Endothelial cell (in vitro differentiated cells): ENCODE measurements at places on chromosomes 2 and 18. TPM values are rescaled to one million over a fixed set of nuclear protein-coding genes. Genes with fewer than 3 reads are reported as not detected.
A peak's percentile ranks its signal among the peaks of the same experiment; 100 is the strongest.

GRCh38 chr2:96114903-96115581 lies 1.3 kb downstream of the ADRA2B start:
- peaks cover 22% of the 10 kb centered on the region for H3K27me3 ChIP-seq
- no peak overlapping the region for H3K27ac ChIP-seq
- H3K36me3 ChIP-seq, result no peaks in the 10 kb centered on the region
- no peak for DNase-seq

Gene DSG4
- not detected for total RNA-seq

Gene CKAP2L
- total RNA-seq, result 5.5 TPM

DNA sequence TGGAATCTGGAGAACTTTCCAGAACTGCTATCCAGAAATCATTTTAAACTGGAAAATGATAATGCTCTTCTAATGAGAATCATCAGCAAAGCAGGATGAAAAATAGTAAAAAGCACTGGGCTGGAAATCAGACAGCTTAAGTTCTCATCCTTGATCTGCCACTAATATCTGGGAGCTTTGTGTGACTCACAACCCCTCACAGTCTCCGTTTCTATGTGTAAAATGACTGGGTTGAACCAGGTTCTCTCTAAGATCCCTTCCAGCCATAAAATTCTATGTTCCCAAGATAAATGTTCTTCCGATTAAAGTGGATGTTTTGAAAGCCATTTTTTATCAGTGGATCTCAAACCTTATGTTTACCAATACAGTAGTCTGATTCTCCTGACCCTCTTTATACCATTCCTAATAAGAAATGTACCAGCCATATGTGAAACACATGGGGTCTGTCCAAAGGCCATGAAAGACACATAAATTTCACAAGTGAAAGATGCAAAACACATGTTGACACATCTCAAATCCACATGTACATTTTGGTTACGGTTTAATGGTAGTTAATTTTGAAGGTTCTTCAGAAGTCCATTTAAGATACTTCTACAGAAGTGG lies 188.8 kb downstream of the EN1 start:
- H3K36me3 ChIP-seq, result no peaks in the 10 kb centered on the region
- H3K4me1 ChIP-seq, result peaks cover 3% of the 10 kb centered on the region
- DNase-seq, result no peak
- H3K4me3 ChIP-seq, result no peak overlapping the region
- peaks cover 1% of the 10 kb centered on the region for H3K27me3 ChIP-seq

Gene MC5R
- total RNA-seq, result 0.56 TPM

DNA sequence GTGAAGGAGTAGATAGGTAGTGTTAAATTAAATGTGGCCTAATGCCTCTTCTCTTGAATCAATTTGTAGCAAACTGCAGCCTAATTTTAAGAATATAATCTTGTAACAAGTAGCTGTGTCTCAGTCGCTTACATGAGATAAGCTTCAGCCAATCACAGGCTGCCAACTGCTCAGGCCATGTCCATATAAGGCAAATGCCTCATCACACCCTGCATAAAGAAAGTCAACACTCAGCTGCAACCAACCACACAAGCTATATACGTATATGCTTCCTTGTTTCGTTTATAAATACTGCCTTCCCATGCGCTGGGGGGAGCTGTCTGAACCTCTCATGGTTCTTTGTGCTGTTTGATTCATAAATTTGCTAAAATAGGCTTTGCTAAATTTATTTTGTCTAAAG lies 476.3 kb downstream of the TRIB2 start:
- no peaks in the 10 kb centered on the region for H3K4me1 ChIP-seq
- no peaks in the 10 kb centered on the region for H3K36me3 ChIP-seq
- no peak overlapping the region for H3K27ac ChIP-seq
- H3K4me3 ChIP-seq, result no peak overlapping the region
- H3K27me3 ChIP-seq, result no peaks in the 10 kb centered on the region
- DNase-seq, result no peak

DNA sequence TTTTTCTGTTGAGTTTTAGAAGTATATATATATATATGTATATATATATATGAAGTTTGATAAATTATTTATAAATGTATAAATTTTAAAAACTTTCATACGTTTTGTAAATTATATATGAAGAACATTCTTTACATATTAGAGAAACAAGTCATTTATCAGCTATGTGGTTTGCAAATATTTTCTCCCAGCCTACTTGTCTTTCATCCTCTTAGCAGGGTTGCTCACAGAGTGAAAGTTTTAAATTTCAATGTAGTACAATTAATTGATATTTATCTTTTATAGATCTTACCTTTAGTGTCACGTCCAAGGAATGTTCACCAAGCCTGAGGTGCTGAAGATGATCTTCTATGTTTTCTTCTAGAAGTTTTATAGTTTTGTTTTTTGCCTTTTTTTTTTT lies 78.3 kb upstream of the HS6ST1 start:
- no peak for DNase-seq
- H3K27ac ChIP-seq, result no peak overlapping the region
- peaks cover 19% of the 10 kb centered on the region for H3K4me1 ChIP-seq
- H3K4me3 ChIP-seq, result peak overlapping the region; percentile 74

- no peaks in the 10 kb centered on the region for H3K36me3 ChIP-seq
- DNase-seq, result peak; percentile 66
- H3K4me3 ChIP-seq, result no peak overlapping the region
- no peaks in the 10 kb centered on the region for H3K27me3 ChIP-seq
These were observed 30.9 kb upstream of the REEP1 start for GRCh38 chr2:86368161-86368824.

- H3K27ac ChIP-seq, result no peak overlapping the region
- H3K4me3 ChIP-seq, result no peak overlapping the region
- DNase-seq, result no peak
- peaks cover 5% of the 10 kb centered on the region for H3K27me3 ChIP-seq
- no peaks in the 10 kb centered on the region for H3K36me3 ChIP-seq
These were observed 28.4 kb upstream of the LONRF2 start for GRCh38 chr2:100350661-100351185.

- DNase-seq, result no peak
- H3K27me3 ChIP-seq, result no peaks in the 10 kb centered on the region
- no peak overlapping the region for H3K27ac ChIP-seq
These were observed 329.9 kb downstream of the DYSF start for GRCh38 chr2:71783215-71783614.

DNA sequence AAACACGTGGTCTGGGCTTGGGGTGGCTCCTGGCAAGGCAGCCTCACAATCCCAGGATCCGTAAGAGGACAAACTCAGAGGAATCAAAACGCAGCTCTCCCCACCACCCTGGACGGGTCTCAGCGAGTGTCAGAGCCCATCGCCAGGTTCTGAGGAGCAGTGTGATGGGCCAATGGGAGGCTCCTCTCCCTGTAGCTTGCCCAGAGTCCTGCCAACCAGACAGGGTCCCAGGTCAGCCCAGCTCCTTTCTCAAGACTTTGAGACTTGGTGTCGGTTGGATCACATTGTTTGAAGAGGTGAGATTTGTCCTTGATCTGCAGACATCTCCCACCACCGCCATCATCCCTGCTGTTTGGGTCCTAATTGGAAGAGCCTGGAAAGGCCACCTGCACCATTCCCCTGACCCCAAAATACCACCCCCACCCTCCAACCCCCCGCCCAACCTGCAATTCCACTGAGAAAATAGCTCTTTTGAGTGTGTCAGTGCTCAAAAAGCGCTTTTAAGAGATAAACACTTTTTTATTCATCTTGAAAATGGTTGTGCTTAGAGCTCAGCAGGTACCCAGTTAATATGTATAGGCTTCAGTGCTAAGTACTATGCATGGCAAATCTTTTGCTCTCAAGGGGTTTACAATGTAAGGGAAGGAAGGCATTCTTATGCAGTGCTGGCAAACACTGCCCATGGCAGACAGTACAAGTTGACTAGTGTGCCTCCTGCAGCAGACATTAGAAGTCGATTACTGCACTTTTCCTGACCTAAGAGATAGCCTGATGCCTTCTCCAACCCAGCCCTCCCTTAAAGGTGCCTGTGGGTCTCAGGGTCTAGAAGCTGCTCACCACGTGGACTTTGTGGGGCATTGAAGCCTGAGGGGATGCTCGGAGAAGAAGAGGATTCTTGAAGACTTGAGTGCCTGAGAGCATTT lies 50.6 kb downstream of the GLI2 start:
- H3K27me3 ChIP-seq, result peaks cover 13% of the 10 kb centered on the region
- H3K27ac ChIP-seq, result no peak overlapping the region
- peak overlapping the region; percentile 12 for H3K4me3 ChIP-seq
- no peak for DNase-seq
- H3K36me3 ChIP-seq, result no peaks in the 10 kb centered on the region
- peaks cover 8% of the 10 kb centered on the region for H3K4me1 ChIP-seq

DNA sequence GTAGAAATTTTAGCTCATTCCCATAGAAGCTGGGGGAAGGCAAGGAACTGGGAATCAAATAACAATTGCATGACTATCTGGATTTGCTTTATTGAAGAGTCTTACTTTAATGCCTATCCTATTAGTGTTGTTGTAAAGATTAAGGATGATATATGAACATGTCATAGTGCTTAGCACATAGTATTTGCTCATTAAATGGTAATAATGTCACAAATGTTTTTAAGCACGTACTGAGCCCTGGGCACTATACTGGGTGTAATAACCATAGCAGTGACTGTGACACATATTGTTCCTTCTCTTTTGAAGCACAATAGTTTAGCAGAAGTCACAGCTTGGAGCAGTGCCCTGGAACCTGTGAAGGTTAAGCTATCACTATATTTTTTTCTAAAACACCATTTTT lies 47.2 kb upstream of the DTNB start:
- H3K4me1 ChIP-seq, result no peaks in the 10 kb centered on the region
- no peak overlapping the region for H3K4me3 ChIP-seq
- no peaks in the 10 kb centered on the region for H3K27me3 ChIP-seq
- H3K27ac ChIP-seq, result no peak overlapping the region
- H3K36me3 ChIP-seq, result no peaks in the 10 kb centered on the region
- no peak for DNase-seq

Gene C2orf72
- total RNA-seq, result 5.4 TPM

Gene NOL4
- 0.67 TPM for total RNA-seq

- H3K4me3 ChIP-seq, result no peak overlapping the region
- H3K27ac ChIP-seq, result no peak overlapping the region
- peaks cover 20% of the 10 kb centered on the region for H3K36me3 ChIP-seq
- peaks cover 2% of the 10 kb centered on the region for H3K4me1 ChIP-seq
- peaks cover 11% of the 10 kb centered on the region for H3K27me3 ChIP-seq
These were observed 240.3 kb downstream of the HDAC4 start for GRCh38 chr2:239160226-239161143.

DNA sequence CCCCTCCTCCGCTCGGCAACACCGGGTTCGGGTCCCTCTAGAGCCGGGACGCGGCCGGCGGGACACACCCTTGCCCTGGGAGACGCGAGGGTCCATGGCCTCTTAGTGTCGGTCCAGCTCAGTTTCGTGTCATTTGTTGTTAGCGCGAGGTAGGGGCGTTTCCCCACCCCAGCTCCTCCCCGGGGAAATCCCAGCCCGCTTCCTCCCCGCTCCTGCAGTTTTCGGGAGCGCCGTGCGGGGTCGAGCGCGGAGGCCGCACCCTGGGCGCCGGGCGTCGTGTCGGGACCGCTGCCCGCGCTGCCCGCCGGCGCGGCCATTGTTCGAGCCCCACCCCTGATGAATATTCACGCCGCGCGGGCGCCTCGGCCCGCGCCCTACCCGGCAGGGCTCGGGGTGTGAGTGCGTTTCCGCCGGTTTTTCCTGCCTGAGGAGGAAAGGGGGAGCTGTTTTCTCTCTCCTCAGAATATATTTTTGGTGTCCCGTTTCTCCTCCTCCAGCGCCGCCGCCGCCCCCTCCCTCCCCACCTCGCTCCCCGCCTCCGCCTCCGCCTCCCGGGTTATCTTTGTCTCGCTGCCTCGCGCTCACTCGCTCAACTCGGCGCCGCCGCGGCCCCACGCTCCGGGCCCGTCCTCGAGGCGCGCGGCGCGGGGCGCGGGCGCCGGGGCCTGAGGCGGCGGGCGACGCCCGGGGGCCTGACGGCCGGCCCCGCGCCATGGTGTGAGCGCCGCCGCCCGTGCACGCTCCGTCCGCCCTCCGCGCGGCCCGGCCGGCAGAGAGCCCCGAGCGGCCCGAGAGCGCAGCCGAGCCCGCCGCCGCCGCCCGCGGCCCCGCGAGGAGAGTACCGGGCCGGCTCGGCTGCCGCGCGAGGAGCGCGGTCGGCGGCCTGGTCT lies at the start of gene MAP4K4:
TSS of gene MAP4K4 (plus strand) at position 584 of the 890 bp plus-strand sequence. CDS start 374 bp downstream, outside the sequence.
- peak; percentile 75 for DNase-seq
- H3K4me3 ChIP-seq, result peak within 1 kb of the TSS; percentile 96
- peaks cover 27% of the 10 kb centered on the region for H3K4me1 ChIP-seq
- peaks cover 14% of the 10 kb centered on the region for H3K27me3 ChIP-seq
- H3K36me3 ChIP-seq, result peaks cover 16% of the 10 kb centered on the region

Gene OTX1
- total RNA-seq, result 0.33 TPM

DNA sequence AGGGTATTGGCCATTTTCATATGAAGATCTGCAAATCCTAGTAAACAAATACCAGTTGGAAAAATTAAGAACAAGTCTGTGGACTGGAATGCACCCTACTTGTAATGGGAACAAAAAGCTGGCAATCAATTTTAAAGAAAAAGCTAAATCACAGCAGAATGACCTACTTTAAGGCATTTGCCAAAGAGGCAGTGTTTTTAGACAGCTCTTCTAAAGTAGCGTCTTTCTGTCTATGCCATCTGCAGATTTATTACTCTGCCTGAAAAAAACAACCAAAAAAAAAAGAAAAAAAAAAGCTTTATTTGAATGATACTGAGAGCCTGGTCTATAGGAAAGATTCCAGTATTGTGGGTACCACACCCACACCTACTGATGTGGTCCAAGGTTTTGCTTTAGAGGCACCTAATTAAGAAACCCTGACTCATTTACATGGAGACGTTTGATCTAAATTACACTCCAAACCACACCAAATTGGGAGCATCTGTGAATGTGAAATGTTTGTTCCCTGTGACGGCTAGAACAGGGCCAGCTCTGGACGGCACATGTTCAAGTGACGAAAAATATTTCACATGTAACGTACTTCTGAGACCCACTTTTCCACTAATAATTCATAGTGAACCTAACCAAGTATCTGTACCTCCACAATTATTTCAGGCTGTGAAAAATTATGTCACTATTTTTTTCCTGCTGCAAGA lies 597.1 kb downstream of the ARHGAP15 start:
- no peaks in the 10 kb centered on the region for H3K27me3 ChIP-seq
- no peaks in the 10 kb centered on the region for H3K4me1 ChIP-seq
- H3K36me3 ChIP-seq, result no peaks in the 10 kb centered on the region
- H3K4me3 ChIP-seq, result no peak overlapping the region

Gene IL1A
- total RNA-seq, result 0.26 TPM

DNA sequence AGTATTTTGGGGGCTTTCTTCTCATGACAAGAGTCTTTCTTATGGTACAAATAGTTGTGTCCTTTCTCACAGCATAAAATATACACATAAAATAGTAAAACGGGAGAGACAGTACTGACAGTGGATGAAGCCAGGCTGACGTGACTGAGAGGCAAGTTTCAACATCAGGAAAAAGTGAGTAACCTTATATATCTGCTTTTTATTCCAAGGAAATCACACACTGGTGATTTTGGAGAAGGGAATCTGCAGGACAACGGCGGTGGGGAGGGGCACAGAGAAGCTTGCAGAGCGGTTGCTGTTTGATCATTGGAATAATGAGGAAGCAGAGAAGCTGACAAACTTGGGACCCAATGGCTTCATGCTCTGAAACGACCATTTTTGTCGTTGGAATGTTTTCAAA lies 130.6 kb upstream of the ZNF236 start:
- H3K27me3 ChIP-seq, result peaks cover 2% of the 10 kb centered on the region
- no peak for DNase-seq
- no peak overlapping the region for H3K27ac ChIP-seq
- H3K4me3 ChIP-seq, result no peak overlapping the region
- H3K36me3 ChIP-seq, result no peaks in the 10 kb centered on the region

GRCh38 chr18:31548853-31549252 lies 42.8 kb upstream of the TTR start:
- H3K4me3 ChIP-seq, result no peak overlapping the region
- no peaks in the 10 kb centered on the region for H3K27me3 ChIP-seq
- no peak overlapping the region for H3K27ac ChIP-seq
- H3K36me3 ChIP-seq, result peaks cover 5% of the 10 kb centered on the region
- no peak for DNase-seq
